Stimulated activated CD8-positive, alpha-beta memory T cell treated with anti-CD3 and anti-CD28 coated beads, Interleukin-15, amount 100 ng/mL, for 24 hours (primary cell): ENCODE measurements at places on chromosomes 16 and 17.

DNA sequence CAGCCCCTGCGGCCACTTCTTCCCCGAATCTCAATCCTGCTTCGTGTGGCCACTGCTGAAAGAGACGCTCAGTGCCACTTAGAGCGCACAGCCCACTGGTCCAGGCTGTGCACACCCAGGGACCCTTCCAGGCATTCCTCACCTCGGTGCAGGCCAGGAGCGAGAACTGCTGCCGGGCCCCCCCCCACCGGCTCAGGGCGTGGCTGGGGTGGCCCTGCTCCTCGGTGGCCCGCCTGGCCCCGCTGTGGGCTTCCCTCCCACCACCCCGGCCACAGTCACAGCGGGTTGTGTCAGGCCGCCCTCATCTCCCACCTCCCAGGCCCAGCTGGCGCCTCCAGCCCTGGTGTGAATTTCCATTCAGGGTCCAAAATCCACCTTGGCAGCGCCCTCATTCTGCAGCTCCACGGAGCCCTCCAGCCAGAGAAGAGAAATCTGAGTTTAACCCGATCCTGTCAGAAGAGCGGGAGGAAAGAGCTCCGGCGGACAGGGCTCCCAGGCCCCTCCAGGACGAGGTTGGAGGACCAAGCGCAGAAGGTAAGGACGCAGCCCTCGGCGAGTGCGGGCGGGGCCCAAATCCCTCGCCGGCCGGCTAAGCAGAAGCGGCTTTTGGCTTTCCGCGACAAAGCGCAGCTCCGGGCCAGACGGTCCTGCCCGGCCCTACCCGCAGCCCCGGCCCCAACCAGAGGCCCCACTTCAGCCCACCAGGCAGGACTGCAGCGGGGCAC, 12.0 kb downstream of the TBC1D16 start:
- DNase-seq, result no peak

DNA sequence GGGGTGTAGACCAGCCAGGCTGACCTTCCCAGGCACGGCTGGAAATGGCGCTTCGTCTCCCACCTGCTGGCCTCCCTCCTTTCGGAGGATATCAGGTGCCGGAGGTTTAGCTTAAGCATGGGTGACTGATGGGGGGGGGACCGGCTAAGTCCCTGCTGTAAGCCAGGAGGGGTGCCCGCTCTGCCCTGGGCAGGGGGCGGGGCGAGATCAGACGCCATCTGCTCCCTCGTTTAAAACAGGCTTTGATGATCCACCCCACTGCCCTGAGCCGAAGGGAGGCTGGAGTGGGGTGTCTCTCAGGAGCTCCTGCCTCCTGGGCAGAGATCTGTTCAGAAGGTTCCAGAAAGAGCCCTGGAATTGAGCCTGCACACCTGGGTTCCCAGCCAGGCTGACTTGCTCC, 26.0 kb downstream of the C16orf74 start:
- DNase-seq, result no peak

DNA sequence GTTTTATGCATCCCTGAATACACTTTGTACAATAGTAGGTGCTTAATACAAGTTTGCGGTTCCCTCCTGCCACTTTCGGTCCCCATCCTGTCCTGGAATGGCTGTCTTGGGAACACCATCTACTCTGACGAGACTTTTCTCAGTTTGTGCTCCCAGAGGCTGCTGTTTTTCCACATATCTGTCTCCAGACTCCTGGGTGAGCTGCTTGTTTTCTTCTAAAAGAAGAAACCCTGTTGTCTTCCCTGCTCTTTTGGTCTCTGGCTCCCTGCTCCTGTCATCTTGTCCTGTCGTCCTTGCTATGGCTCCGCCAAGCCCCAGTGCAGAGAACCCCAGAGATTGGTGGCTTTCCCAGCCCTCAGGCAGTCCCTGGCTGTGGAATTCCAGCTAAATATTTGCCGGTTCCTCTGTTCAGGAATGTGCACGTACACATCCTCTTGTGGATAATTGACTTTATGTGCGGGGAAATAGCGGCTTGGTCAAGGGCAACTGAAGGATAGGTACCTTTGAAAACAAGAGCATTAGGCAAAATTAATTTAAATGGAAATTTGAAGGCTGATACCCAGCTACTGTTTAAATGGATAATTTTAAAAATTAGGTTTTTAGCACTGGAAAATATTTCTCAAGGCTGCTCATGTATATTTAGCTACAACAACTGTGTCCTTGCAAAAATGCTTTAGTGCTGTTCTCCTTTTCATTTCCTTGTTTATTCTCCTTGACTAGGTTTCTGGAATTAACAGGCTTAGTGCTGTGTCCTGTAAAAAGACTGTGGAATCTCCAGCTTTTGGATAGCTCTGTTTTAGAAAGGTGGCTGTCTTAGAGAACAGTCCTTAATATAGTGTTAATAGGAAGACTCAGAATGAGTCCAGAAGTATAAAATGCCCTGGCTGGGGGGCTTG, 50.2 kb upstream of the SLC12A3 start:
- DNase-seq, result no peak

DNA sequence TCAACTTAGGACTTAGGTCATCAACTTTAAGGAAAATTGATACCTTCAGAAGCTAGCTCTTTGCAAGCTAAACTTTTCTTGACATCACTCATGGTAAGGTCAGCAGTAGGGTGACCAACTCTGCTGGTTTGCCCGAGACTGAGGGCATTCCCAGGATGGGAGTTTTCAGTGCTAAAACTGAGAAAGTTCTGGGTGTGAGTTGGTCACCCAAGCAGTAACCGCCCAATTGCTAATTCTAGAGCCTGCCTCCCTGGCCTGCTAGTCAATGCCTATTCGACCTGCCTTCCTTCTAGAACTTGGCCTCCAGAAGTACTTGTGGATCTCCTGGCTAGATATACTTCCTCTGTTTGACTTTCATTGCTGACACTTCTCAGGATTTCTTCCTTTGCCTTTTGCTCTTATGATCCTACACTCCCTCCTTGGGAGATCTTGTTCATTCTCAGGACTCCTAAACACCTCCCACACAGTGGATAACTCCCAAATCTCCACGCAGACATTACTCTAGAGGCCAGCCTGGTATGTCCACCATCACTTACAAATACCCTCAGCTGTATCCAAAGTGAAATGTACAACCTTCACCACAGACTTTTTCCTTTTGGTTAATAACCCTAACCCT, 10.5 kb upstream of the MYO18A start:
- no peak for DNase-seq

DNA sequence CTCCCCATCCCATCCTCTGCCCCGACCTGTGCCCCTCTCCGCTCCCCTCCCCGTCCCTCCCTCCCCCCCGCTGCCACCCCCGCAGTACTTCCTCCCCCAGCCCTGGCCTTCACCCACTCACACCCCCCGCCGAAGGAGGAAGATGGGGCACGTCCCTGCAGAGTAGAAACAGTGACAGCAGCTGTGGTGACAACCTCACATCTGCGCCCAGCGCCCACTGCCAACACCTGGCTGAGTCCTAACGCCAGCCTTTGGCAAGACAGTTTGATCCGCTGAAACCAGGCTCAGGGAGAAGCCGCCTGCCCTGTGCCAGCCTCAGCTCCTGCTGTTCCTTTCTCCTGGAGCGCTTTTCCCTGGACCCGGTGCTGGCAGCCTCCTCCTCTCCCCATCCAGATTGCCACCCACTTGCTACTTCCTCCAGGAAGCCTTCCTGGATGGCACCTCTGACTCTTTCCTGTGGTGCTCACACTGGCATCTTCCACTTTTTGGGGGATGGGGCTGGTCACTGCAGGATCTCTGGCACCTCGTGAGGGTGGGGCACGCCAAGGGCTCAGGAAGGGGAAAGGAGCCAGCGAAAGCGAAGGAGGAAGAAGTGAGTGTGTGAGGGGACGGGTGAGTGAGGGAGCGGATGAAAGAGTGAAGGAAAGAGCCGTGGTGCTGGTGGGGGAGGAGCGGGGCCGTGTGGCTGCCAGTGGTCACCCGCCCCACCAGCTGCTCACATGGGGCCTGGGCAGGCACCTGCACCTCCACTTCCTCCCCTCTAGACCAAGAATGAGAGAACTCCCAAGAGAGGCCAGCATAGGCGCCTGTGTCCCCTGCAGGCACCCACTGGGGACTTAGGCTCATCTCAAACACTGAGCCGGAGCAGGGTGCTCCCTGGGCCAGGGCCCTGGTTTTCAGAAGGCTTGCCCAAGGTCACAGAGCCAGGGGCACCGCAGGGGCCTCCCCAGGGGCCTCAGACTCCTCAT, 27.0 kb downstream of the ZFPM1 start:
- DNase-seq, result no peak

DNA sequence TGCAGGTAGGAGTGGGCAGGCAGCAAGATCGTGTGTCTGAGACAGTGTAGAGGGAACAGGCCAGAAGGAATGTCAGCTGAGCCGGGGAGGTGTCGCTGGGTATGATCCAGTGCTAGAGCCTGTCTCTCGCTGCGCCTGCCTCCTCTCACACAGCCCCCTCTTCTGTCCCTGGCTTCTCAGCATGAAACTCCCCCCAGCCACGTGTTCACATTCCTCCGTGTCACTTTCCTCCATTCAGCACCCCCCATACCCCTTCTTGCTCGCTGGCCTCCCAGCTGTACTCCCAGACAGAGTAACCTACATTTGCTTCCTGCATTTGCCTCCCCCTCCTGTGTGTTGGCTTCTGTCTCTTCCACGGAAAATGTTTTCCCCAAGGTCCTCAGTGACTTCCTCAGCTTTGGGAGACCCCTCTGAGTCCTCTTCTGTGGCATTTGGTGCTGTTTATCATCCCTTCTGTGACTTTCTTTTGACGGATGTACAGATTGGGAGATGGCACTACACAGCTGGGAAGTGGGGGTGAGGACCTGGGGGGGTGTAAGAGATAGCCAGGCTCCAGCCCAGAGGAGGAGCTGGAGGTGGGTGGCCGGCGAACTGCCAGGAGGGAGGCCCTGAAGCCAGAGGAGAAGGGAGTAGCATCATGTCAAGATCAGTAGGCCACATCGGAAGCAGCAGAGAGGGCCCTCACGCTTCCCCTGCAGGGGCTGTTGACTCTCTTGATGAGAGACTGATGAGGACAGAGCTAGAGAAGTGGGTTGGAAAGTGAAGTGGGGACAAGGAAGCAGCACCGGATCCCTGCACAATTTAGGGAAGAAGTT, 19.2 kb downstream of the SGF29 start:
- no peak for DNase-seq

DNA sequence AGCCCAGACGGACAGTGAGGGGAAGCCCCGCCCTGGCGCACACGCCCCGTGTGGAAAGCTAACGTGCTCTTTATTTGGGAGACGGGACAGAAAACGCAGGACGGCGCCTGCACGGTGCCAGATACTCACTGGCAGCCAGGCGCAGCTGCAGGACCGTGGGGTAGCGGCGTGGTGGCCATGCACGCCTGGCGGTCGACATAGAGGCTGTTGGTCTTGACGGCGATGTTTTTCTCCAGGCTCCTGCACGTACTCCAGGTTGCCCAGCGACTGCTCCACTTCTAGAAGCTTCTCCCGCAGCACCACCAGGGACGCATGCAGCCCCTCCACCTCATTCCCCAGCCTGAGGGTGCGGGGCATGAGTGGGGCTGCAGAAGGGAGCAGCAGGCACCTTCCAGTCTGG, 5.1 kb upstream of the C1QTNF8 start:
- no peak for DNase-seq

GRCh38 chr16:64809876-64810629, 311.8 kb downstream of the CDH11 start:
- DNase-seq, result no peak

DNA sequence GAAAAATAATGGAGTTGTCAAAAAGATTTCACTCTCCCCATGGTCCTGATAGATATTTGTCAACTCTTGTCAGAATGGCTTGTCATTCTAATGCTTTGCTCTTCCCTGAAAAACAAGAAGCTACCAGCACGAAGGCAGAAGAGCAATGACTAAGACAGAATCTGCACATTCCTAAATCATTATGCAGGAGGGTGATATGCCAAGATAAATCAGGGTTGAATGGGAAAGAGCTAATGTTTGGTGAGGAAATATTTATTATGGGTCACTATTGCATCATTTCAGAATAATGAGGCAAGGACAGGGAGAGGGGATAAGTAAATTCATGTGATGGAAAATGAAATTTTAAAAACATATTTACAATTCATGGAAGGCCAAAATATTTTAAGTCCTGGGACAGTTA, 297.5 kb upstream of the XYLT1 start:
- DNase-seq, result no peak

DNA sequence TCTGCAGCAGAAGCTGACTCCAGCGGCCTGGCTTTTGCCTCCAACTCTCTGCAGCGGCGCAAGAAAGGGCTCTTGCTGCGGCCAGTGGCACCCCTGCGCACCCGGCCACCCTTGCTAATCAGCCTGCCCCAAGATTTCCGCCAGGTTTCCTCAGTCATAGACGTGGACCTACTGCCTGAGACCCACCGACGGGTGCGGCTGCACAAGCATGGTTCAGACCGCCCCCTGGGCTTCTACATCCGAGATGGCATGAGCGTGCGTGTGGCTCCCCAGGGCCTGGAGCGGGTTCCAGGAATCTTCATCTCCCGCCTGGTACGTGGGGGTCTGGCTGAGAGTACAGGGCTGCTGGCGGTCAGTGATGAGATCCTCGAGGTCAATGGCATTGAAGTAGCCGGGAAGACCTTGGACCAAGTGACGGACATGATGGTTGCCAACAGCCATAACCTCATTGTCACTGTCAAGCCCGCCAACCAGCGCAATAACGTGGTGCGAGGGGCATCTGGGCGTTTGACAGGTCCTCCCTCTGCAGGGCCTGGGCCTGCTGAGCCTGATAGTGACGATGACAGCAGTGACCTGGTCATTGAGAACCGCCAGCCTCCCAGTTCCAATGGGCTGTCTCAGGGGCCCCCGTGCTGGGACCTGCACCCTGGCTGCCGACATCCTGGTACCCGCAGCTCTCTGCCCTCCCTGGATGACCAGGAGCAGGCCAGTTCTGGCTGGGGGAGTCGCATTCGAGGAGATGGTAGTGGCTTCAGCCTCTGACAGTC, 1.3 kb downstream of the PARD6A start:
- no peak for DNase-seq

- no peak for DNase-seq
Observed at GRCh38 chr16:86697715-86698114, 119.4 kb downstream of the FOXL1 start.

DNA sequence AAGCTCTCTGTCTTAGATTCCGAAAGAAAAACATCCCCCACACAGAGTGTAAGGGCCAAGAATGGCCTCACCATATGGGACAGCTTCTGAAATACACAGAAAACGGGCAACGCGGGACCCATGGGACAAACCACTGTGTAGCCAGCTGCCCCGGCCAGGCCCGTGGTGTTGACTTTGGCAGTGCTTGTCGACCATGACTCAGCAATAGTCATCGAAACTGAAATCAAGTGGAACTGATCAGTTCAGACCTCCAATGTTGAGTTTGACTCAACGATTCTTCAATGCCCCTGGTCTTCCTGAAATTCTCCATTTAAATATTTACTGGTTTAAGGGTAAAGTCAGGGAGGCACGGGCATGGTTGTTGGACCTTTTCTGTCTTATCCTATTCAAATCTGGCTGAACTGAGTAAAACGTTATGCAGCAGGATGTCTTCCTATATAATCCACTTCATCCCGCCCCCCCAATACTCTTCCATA, 27.5 kb downstream of the ZFHX3 start:
- DNase-seq, result no peak

GRCh38 chr17:83018658-83019193, 60.7 kb upstream of the METRNL start:
- DNase-seq, result no peak

DNA sequence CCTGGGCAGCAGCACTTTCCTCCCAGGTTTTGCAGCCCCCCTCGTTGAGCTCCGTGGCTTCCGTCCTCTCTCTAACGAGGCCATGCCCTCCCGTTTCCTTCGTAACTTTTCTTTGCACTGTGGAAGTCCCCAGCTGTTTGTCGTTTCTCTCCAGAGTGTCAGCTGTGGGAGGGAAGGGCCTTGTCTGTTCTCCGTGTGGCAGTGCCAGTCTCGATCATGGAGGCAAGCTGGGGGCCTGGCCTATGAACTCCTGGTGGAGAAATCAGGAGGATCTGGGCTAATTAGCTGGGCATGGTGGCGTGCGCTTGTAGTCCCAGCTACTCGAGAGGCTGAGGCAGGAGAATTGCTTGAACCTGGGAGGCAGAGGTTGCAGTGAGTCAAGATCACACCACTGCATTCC, 28.3 kb downstream of the TBCD start:
- DNase-seq, result no peak
